ENCODE measurements at places on chromosomes 12 and 14.

DNA sequence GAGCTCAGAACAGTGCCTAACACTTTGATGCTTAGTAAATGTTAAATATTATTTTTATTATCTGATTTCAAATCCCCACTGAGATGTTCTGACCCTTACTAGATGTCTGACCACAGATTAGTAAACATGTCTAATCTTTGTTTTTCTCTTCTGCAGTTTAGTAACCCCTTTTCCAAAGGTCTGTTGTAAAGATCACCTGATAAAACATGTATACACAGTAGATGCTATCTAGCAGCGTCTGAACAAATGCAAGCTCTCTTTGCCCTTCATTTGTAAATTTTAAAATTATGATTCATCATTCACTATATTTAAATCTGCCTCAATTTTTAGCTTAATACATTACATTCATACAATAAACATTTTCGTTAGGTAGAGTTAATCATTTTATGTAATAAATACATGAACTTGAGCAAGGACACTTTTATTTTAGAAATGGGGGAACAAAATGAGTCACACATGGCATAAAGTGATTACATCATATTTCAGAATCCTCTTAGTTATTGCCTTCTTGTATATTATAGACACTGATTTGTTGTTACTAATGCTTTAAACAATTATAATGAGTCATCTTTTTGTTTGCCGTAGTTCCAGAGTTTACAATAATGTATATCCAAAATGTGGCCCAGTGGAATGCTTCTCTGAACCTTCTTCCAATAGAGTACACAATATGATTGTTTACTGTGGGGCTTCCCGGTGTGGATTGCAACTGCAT lies 1.7 kb upstream of the OR4K5 start:
- DNase-seq: no peak

DNA sequence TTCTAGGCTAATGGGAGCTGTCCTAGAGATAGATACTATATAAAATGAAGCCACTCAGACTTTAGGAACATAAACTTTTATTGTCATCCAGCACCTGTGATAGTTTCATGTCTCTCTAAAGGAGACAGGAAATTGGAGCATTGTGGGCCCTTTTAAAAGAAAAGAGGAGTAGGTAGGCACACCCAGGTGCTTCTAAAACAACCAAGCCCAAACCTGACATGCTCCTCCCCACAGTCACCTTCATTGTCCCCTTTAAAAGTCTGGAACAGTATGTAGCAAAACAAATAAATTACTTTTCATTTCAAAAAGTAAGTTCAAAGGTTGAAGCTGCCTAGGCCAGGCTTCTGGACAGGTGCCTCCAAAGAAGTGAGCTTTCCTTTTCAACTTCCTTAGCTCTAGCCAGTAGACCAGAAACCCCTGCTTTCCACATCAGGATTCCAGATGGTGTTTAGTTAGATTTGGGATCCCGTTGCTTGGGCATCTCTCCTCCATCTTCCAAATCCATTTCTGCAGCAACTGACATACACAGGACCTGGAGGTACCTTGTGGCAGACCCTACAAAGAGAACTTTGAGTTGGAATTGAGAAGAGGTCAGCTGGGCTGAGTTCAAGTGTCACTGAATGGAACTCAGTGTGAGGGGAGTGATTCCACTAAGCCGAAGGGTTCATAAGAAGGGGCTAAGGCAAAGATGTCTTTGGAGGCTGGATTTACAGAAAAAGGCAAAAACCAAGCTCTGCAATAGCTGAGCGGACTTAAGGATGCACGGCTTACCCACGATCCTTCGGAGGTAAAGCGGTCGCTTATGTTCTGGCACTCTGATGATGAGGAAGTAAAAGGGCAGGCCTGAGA lies 6.9 kb downstream of the OXA1L start:
- no peak for DNase-seq

- DNase-seq: no peak
Observed at GRCh38 chr14:101813171-101813759, 51.8 kb downstream of the PPP2R5C start.

DNA sequence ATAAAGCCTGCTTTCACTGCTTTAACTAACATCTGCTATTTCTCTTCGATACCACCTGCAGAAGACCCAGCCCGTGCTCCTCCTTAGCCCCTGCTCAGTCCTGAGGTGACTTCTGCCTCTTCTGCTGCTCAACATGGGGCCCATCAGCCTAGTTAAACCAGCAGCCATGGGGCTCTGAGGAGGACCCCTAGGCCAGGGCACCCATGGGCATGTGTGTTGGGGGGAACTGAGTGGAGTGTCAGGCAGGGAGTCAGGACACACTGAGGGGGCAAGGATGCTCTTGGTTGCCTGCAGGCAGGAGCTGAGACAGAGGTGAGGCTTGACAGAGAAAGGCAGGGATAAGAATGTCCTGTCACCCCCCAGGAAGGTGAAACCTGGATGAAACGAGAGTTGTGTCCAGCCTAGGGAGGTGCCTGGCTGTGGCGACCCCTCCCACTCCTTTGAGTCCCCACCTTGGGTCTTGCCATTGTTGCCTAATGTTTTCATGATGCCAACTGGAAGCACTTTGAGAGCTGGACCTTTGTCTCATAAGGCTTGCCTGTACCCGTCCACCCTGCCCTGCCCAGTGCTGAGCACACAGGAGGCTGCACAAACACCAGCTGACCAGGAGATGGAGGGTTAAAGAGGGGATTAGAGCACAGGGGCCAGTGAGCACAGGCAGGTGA lies 12.5 kb upstream of the RABGGTA start:
- no peak for DNase-seq

GRCh38 chr12:110528277-110528839 lies 26.2 kb downstream of the RAD9B start:
- no peak for DNase-seq

GRCh38 chr12:97716356-97716755 lies 253.8 kb downstream of the RMST start:
- no peak for DNase-seq
